Fibroblast of skin of scalp (primary cell): ENCODE measurements at places on chromosomes 4 and X.
A peak's percentile ranks its signal among the peaks of the same experiment; 100 is the strongest.

DNA sequence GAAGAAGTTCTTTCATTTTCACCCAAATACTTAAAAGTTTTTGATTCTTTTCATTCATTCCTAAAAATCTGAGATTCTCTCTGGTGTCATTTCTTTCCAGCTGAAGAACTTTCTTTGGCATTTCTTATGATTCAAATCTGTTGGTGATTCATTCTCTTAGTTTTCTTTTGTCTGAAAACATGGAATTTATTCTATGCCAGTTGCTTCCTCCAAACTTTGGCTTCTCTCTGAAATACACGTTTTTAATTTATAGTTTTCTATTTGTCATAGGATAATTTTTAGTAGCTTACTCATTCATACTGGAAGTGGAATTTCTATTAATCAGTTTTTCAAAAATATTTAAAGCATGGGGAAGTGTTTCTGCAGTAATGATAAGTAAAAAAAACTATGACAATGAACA, 1012.0 kb downstream of the RPA4 start:
- DNase-seq, result peak; percentile 72

- no peak for DNase-seq
Observed at GRCh38 chr4:67556436-67556835, 2.1 kb upstream of the STAP1 start.

- DNase-seq, result no peak
Observed at GRCh38 chr4:75561789-75562188, 5.9 kb downstream of the ODAPH start.

- no peak for DNase-seq
Observed at GRCh38 chr4:11545651-11546050, 117.0 kb upstream of the HS3ST1 start.

- DNase-seq, result no peak
Observed at GRCh38 chr4:109836985-109837384, 9.2 kb downstream of the RRH start.

DNA sequence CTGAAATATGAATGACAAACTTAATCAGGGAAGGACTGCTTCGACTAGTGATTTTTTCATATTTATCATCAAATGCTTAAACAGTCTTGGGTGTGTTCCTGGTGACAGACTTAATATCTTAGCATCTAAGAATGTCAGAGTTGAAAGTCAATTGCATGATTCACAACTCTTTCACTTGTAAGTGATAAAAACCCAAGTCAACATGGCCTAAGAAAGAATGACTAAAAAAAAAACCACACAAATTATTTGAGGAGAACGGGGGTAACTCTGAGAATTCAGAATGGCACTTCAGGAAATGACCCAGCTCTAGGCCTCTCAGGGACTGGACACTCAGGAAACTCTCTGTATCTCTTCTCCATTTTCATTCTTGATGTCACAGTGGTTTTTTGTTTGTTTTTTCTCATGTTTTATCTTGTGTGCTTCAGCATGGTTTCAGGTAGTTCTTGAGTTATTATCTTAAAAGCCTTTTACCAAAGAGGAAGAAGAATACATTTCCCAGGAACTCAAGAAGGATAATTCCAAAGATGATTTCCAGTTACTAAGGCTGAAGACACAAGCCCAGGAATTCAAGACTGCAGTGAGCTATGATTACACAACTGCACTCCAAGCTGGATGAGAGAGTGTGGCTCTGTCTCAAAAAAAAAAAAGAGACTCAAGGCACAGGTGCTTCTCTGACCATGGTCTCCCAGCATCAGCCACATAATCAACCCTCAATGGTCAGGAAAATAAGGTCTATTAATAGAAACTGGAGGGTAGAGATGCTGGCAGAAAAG, 1697.8 kb upstream of the IGFBP7 start:
- DNase-seq, result peak; percentile 39

- no peak for DNase-seq
Observed at GRCh38 chr4:25092139-25092538, 61.4 kb upstream of the LGI2 start.

GRCh38 chrX:13689741-13690211, 848 bp downstream of the RAB9A start:
- DNase-seq, result no peak

DNA sequence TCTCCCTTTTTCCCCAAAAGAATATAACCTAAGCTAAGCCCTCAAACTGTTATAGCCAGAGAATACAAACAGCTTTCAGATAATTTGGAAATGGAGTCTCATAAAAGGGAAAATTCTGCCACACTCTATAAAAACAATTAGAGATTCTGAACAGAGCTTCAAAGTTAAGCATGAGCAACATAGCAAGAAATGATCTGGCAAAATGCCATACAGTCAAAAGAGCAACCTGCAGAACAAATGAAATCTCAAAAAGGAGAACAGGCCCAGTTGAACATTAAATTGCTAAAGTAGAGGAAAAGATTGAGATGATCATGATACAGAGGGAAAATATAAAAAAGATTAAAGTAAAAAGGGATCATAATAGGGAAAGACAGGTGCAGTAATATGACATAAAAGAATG, 250.5 kb downstream of the TLL1 start:
- no peak for DNase-seq

DNA sequence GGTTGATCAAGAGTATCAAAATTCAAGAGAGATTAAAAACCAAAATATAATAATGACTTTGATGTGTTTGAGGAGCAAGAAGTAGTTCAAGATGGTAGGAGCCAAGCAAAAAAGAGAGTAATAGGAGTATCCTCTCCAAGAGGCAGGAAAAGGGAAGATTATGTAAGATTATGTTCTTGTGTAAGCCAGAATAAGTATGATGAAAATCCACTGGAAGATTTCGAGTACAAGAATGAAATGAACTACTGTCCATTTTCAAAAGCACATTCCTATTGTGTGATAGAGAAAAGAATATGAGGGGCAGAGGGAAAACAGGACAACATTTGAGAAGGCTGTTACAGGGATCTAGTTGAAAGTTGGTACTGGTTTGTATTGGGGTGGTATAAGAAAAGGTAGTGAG, 659.6 kb upstream of the INTU start:
- no peak for DNase-seq

DNA sequence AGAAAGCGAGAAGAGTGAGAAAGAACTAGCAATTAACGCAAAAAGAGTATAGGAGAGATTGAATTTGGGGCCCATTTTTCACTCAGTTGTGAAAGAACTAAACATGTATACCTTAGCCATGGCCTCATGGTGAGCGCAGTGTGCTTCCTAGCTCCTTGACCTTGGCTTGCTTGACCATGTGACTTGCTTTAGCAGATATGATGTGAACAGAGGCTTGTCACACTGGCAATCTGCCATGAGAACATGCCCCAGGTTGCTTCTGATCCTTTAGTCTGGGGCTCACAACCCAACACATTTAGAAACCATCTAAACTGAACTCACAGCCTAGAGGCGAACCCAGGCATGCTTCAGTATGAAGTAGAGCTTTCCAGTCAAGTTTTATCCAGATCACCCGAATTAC, 260.1 kb upstream of the FTHL17 start:
- no peak for DNase-seq

DNA sequence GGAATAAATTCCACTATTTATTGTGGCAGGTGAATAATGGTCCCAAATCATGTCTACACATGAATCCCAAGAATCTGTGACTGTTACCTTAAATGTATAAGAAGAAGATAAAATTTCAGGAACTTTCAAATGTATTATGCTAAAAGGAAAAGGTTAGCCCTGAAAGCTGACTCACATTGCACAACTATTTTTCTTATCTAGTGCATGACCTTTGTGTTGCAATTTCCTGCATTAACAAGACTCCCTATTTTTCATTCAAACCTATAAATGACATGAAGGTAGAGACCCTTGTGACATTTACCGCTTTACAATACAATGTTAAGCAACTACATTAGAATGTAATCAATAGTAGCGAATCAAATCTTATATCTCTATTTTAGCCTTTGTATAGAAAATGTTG, 36.7 kb downstream of the UBQLN2 start:
- DNase-seq, result no peak

DNA sequence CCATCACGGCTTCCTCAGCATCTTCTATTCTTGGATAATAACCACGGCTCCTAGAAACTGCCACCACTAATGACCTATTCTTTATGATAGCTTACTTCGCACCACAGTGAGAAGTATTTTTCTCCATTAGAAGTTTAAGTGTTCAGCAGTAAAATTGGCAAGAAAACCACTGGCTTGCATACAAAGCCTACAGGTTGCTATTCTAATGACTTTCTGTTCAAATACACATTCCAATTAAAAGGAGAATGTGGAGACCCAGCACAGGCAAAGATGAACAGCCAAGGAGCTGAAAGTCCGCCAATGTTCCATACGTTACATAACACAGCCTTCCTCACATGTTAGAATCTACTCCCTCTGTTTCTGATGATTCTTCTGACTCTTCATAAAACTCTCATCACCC, 875.0 kb upstream of the PRKX start:
- no peak for DNase-seq

GRCh38 chrX:110338935-110339334, 19.7 kb upstream of the RTL9 start:
- no peak for DNase-seq

DNA sequence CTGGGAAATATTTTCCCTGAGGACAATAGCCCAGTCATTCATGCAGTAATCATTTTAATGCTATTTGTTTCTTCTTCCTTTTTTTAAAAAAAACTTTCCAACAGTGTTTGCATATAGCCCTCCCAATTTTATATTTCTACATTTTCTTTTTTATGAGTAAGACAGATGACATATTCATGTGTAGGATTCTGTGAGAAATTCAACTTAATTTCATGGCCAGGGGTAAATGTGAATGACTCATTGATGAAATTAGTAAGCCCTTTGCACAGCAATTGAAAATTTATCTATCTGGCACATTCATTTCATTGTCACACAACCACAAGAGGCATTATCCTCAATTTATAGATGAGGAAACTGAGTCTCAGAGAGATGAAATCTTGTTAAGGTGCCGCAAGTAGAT, 13.7 kb upstream of the SMIM20 start:
- DNase-seq, result peak; percentile 51

GRCh38 chr4:1593881-1594345, 90.2 kb downstream of the FAM53A start:
- no peak for DNase-seq

- peak; percentile 79 for DNase-seq
Observed at GRCh38 chrX:12610079-12610478, 181.1 kb upstream of the PRPS2 start.

- no peak for DNase-seq
Observed at GRCh38 chr4:132866616-132867015, 282.5 kb upstream of the PCDH10 start.

DNA sequence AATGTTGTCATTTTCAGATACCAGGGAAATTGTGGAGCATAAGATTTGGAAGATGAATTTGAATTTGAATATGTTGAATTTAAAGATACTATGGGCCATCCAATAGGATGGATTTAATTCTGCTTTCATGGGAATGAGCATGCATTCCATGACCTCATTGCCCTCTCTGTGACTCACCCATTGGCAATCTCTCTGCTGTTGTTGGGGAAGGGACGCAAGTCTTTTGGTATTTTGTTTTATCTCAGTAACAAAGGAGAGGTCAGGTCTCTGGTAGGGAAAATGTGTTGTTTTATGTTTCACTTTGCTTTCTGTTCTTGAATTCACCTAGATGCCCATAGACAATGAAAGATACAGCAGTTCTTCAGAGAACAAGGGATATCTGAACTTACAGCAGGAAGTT, 42.1 kb upstream of the MAGEA4 start:
- peak; percentile 88 for DNase-seq

DNA sequence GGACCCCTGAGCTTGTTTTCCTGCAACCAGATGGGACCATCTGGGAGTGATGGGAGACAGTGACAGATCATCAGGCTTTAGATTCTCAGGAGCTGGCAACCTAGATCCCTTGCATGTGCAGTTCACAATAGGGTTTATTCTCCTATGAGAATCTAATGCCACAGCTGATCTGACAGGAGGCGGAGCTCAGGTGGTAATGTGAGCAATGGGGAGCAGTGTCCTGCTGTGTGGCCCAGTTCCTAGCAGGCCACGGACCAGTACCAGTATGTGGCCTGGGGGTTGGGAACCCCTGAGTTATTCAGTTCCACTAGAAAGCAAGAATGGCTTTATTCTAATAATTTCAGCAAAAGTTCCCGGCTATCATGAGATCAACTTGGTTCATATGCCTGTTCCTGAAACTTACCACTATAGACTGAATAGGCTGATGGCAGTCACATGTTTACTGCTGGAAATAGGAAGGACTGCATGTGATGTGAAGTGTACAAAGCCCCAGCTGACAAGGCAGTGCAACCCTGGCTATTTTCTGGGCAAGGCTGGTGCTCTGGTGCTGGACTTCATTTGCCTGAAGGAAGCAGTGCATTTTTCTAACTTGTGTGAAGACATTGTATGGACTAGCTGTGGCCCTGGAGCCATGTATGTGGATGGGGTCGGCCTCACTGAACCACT, 107.2 kb downstream of the SPRY1 start:
- DNase-seq, result no peak

- peak; percentile 8 for DNase-seq
Observed at GRCh38 chr4:48268956-48269860, at the start of gene TEC. Gene TEC (minus strand): TSS chr4:48269838. CDS start chr4:48228614, 41,224 bp downstream.

- DNase-seq, result no peak
Observed at GRCh38 chrX:53135581-53135980, 41.6 kb downstream of the KANTR start.

DNA sequence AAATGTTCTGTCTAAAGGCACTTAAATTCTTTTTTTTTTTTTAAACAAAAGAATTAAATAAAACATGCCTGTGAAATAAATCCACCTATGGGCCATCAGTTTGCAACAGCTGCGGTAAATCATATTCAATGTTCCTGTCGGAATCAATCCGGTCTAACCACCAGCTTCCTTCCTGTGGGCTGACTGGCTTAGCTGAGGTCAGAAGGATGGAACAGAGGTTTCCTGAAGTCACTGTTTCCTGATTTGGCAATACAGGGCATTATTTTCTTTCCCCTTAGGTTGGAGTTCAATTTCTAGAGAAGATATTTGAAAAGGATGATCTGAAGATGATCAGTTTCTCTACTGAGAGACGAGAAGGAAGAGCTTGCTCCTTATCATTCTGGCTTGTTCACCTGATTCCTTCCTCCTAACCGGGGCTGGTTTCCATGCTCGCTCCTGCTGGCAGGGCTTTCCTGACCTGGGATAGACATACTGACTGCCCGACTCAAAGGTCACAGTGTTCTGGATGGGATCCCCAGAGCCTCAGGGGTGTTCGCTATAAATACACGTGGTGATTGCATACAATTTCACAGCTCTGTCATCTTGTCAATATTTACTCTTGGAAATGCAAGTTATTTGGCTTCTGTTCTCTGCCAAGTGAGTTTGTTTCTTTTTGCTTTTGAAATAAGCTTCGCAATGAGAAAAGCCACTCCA, 21.7 kb downstream of the PDLIM3 start:
- no peak for DNase-seq

DNA sequence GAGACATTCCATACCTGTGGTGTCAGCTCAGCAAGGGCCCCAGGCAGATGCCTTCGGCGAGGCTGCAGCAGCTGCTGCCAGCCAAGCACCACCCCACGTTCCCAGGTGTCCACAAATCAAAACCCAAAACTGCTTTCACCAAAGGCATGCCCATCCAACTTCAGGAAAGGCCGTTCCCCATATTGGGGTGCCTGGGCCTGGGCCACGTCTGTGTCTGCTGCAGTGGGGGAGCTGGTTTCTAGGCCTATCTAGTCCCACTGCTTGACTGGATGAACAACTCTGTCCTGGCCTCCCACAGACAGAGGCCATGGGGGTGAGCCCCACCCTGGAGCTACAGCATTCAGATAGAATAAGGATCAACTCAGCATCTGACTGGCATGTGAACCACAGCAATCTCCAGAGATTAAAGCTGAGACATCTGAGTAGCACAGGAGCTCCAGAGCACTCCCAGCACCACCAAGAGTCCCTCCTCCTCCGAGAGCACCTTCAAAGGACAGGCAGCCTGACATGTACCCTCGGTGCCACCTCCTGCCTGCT, 37.0 kb downstream of the NAT8L start:
- DNase-seq, result no peak

- DNase-seq, result no peak
Observed at GRCh38 chr4:8368998-8369397, 71.5 kb downstream of the ACOX3 start.
